ENCODE measurements at places on chromosomes 5 and 9. TPM values are rescaled to one million over a fixed set of nuclear protein-coding genes. Genes with fewer than 3 reads are reported as not detected.

Gene ZNF608
- total RNA-seq, result 0.06 TPM

Gene PDE6A
- not detected for total RNA-seq

Gene SPINK4
- not detected for total RNA-seq

DNA sequence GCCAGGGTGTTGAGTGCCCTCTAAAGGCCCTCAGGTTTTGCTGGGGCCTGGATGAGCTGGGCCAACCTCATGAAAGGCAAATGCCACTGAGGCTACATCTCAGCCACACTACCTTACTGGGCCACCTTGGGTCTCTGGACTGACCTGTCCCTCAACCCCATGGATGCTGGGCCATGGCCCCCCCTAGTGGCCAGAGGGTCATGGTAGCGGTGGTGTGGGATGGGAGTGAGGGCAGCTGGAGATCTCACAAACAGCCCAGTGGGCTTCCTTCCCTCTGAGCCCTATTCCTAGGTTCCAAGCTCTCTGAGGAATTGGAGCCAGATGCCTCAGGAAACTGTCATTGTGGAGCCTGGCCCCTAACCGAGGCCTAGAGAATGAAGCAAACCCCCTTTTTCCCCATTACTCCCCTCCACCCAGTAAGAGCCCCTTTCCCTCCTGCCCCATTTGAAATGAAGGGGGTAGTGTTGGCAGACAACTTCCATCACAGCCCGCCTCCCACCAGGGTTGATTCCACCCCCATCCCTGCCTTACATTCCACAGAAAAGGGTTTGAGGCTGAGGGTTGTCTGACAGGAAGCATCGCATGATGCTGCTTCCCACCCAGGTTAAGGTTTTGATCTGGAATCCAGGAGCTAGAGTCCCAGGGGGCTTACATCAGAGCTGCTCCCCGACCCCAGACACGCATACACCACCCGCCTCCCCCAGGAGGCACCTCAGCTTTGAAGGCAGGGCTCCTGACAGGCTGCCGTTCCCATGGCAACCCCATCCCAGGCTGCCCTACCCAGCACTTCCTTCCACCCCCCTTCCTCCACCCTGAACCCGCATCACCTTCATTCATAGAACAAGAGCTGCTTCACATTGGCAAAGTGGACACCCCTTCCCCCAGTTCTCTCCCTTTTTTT, 63.9 kb downstream of the PCDH1 start:
- DNase-seq, result peak; percentile 49

GRCh38 chr5:119288379-119289033, 67.3 kb upstream of the TNFAIP8 start:
- DNase-seq, result no peak

GRCh38 chr9:103941104-103941503, 153.0 kb upstream of the SMC2 start:
- DNase-seq, result no peak

DNA sequence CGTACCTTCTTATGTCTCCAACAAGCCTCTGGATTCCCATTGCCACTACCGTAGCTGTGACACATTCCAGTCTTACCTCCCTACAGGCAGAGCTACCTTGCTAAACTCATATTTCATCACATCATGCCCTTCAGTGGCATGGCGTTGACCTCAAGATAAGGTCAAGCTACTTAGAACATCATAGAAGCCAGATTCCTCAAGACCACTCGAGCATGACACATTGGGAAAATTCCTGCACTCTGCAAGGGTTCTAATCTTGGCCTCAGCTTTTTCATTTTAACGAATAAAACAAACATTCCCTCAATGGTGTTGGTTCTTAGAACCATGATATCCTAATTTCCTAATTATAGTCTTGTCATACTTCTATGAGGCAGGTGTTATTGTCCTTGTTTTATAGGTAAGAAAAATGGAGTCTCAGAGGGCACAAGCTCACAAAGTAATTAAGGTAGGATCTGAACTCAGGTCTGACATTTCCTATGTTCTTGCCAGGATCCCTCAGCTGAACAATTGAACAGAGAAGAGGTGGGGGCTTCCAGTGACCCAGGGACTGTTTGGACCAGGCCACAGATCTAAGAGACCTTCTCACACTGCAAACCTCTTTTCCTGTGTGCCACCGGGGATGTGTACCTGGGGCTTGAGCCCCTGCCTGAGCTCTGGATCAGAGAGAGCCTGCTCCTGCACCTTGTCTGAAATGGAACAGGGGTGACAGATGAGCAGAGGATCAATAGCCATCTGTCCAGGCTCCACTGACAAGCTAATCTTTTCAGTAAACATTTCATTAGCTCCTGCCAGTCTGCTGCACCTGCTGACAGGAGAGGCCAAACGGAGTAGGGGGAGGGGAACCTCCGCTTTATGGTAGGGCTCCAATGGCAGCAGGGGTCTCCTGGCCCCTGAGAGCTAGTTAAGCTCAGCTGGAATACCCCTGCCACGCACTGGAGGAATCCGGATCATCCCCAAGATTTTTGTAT, 49.3 kb downstream of the ALG2 start:
- DNase-seq, result no peak

- DNase-seq, result no peak
These were observed 6.9 kb upstream of the EXOC3 start for GRCh38 chr5:435961-436640.

DNA sequence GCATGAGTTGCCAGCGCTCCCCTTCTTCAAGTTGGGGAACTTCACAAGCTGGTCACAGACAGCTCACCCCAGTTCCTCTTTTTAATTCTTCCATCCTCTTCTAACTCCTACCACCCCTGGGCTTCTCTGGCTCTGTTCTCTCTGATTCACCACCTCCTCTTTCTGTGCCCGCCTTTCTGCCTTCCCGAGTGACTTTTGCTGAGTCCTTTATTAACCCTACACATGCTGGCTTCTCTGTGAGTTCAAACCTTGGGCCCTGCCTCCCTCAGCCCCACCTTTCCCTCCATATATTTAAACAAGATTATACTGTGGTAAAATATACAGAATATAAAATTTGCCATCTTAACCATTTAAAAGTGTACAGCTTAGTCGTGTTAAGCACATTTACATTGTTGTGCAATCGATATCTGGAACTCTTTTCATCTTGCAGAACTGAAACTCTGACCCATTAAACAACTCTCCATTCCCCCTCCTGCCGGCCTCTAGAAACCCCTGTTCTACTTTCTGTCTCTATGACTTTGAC, 32.0 kb downstream of the SLC46A2 start:
- DNase-seq, result no peak

GRCh38 chr5:151751091-151751490, 7.3 kb downstream of the ATOX1 start:
- no peak for DNase-seq

GRCh38 chr5:81226286-81226685, 6.8 kb upstream of the CKMT2 start:
- DNase-seq, result no peak

GRCh38 chr5:63125862-63126261, 547.2 kb downstream of the LRRC70 start:
- peak; percentile 2 for DNase-seq

DNA sequence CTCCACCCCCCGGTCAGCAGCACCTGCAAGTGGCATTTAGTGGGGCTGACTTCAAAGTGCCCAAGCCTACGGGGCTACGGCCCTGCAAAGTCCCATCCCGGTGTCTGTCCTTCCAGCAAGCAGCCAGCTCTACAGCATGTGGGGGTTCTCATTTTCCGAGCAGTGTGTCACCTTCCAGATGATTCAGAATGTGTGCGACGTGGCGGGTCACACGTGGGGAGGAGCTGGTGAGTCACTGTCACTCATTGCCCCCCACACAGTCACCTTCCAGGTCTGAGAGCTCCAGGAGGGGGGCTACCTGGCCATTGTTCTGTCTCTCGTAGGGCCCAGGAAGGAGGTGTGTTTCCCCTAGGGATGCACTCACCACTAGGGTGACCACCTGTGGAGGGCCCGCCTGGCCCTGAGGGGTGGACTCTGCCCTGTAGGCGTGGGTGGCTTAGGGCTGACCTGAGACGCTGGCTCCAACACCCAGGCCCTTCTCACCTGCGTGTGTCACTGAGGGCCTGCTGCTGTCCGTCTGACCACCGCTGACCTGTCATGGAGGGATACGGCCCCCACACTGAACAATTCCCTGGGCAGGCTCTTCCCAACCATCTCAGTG, 70.2 kb downstream of the SEMA4D start:
- peak; percentile 84 for DNase-seq

- no peak for DNase-seq
These were observed 365.5 kb upstream of the CDH18 start for GRCh38 chr5:20353499-20353898.
